ENCODE measurements at places on chromosomes 1 and 21.

DNA sequence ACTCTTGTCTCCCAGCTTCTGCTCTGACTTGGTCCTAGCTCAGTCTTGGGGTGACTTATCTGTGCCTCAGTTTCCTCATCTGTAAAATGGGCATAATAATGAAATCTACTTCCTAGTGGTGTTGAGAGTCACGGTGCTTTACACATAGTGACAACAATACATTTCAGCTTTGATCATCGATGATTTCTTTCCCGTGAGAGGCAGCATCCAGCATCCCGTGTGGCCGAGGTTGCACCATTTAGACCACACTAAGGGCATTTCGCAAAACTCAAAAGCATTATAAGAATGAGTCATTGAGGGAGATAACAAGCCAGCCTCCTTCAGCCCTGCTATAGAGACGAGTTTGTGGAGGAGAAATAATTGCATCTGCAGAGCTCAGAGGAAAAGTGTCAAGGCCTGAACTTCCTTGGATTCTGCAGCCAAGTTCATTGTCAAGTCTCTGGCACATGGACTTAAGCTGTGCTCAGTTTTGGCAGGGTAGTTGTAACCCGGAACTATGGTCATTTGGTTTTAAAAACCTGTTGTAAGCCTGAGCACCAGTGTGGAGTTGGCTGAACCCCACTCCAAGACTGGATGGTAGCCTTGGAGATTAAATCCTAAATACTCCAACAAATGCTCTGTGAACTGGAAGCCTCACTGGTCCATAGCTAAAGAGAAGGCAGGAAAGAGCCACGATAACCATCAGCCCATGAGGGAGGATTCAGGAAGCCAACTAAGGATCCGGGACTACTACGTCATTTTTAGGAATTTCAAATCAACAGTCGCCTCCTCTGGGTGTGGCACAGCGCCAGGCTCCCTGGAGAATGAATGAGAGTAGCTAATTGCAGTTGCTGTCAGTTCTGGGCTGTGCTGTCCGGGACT, 64.2 kb downstream of the TCP10L start:
- DNase-seq, result no peak

DNA sequence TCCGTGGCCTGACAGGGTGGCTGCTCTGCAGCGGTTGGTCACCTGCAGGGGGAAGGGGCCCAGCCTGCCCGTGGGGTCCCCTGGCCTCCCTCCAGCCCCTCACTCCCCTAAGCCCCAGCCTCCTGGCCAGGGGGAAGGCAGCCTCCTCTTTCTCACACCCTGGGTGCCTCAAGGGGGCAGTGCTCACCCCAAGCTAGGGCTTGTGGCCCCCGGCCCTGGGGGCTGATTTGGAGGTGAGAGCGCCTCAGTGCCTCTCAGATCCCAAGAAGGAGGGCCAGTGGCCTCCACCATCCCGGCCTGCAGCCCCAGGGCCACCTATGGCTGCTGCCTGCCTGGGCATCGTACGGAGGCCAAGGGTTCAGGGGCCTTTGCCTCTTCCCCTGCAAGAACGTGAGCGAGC, 66.4 kb upstream of the TTC34 start:
- no peak for DNase-seq

- DNase-seq, result no peak
These were observed 37.2 kb downstream of the LRRC8C start for GRCh38 chr1:89670163-89670562.

DNA sequence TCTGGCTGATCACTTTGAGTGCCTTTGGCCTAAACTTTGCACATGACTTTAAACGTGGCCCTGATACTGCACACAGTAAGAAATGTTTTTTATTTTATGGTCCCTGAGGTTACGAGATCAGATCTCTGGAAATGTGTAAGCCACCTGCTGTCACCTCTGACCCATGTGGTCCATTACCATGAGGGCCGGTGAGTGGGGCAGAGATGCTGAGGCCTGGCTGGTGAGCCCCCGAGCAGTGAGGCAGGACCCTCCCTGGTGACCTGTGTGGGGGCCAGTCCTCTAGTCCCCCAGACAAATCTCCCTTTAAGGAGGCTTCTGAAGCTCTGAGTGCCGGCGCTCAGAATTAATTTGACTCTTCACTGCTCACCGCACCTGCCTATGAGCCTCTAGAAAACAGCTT, 12.4 kb downstream of the TFF3 start:
- DNase-seq, result no peak

GRCh38 chr1:40318970-40319621, 2.0 kb upstream of the COL9A2 start:
- no peak for DNase-seq

DNA sequence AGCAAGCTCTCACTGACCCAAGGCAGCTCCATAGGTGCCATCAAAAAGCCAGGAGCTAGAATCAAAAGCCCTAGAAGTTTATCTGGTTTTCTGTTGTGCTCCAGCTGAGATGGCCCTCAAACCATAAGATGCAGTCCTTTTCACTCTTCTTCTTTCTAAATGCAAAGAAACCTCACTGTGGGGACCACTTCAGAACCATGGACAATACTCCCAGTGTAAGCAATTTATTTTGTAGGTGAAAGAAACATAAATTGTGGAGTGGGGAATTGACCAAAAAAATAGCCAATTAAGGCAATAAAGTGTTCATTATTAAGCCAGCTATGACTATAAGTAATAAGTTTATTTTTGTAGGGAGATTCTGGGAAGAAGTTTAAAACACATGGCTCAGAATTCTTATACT, 1399.9 kb downstream of the PLA2G4A start:
- no peak for DNase-seq

GRCh38 chr21:44874240-44874496, 678 bp upstream of the PTTG1IP start:
- no peak for DNase-seq

DNA sequence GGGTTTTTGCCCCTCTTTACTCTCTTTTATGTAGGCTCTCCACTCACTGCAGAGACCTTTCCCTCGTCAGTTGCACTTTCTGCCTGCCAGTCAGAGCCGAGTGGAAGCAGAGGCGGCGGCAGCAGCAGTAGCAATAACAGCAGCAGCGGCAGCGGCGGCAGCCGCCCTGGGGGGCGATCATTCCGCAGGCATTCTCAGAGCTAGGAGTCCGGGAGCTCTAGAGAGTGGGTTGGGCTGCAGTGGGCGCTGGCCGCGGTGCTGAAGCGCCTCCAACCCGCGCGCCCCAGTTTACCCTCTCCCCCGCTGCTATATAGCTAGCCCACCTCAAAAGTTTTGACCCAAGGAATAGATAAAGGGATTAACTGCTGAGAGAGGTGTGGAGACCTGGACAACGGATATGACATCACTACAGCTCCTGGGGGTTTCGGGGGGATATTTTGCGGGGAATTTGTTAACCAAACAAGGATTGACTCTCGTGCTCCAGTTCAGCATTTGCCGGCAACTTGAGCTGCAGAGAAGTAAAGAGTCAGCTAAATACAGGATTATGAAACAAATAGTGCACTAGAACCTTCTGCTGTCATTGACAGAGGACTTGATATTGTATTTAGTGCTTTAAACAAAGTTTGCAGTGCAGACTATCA, at the start of gene OLFM3:
OLFM3 (minus strand) TSS at position 102 of the 641 bp plus-strand sequence.
- DNase-seq, result no peak

DNA sequence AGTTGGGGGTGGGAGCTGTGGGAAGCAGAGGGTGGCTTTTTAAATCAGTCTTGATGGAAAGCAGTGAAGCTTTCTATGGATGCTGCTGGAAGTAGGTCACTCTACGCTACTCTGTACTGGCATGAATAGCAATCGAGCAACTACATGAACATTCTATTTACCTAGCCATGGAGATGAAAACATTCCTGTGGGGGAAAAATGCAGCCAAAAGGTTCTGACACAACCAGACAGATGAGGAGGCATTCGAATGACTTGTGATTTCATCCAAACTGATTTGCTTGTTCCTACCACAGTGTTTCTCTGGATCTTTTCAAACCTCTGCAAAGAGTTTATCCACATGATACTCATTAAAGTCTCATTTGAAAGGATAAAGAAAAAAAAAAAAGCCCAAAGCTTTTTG, 95.0 kb downstream of the ASTN1 start:
- no peak for DNase-seq

GRCh38 chr21:14995226-14995625, 69.6 kb downstream of the NRIP1 start:
- DNase-seq, result no peak

DNA sequence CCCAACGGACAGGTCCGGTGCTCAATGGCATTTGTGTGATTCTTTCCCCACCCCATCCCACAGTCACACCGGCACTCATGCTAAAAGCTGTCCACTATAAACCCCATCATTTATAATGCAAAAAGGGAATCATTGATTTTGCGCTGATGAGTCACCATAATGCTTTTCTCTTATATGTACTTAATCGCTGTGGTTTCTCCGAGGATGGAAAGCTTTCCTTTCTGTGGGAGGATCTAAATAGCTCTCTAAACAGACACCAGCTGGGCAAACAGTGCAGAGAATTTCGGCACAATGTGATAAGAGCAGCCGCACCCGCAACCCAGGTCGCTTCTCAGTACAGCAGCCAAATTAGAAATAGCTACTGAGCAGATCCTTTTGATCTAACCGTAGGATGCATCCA, 85.6 kb downstream of the SETD4 start:
- DNase-seq, result no peak

DNA sequence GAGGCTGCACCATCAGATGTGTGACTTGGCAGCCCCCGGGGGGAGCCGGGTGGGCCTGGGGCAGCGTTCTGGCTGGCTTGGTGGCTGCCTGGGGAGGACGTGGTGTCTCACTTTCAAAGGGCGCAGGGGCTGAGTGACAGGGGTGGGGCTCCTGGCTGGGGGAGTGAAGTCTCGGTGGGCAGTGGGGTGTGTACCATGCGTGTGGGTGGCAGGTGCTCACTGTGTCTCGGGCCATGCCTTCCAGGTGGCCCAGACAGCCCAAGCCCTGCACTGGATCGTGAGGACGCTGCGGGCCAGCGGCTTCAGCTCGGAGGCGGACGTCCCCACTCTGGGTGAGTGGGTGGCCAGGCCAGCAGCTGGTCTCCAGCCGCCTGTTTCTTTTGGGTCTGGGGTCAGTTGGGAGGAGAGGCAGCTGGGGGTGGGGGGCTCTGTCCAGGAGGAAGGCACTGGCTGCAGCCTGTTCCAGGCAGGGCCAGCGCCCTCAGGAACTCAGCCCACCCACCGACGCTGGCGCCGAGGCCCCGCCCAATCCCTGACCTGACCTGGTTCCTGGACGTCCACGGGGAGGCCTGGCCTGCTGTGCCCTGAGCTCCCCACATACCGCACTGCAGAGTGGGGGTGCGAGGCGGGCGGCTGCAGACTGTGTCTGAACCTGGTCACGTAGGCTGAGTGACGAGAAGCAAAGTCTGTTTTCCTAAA, 30.6 kb upstream of the LRRC3 start:
- no peak for DNase-seq

- DNase-seq, result no peak
These were observed 337.0 kb upstream of the PLXNA2 start for GRCh38 chr1:208581209-208581608.

DNA sequence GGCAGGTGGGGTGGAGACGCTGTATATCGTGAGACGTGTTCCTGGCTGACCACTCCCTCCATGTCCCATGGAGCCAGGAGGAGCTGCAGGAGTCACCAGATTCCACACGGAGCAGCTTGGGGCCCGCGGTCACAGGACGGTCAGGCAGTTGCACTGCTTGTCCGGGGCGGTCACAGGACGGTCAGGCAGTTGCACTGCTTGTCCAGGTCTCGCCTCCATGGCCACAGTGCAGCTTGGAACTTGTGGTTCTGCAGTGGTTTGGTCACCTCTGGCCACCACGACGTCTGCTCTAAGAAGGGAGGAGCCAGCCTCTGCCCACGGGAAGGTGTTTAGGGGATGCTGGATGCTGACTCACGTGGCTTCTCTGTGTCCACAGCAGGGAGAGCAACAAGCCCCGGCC, 33.0 kb downstream of the SLX9 start:
- no peak for DNase-seq

DNA sequence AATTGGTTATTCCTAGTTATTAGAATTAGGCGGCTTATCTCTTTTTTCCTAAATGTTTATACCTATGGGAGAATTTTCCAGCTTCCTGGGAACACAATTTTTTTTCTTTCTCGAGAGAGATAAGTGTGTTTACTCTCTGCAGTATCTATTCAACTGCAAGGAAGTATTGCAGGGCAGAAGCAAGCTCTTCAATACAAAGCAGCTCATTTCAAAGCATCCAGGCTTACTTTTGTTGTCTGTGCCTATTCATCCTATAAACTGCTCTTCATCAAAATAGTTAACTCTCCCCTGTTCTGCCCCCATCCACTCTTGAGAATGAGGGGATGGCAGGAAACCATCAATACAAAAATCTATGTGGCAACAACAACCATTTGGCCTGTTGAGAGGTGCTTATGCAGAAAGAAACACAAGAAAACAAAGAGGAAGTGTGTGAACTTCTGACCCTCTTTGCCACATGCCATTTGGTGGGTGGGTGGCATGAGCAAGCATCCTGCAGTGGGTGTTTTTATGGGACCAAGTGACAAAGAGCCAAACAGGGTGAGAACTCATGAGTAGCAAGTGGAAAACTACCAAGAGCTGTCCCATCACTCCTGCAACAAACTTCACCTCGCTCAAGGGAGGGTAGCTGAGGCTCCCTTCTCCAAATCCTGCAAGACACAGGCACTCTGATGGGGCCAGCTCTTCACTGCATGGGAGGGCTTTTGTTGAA, 50.6 kb upstream of the MRPS6 start:
- DNase-seq, result peak; percentile 13

- no peak for DNase-seq
These were observed 321.7 kb upstream of the USP25 start for GRCh38 chr21:15408089-15408488.

DNA sequence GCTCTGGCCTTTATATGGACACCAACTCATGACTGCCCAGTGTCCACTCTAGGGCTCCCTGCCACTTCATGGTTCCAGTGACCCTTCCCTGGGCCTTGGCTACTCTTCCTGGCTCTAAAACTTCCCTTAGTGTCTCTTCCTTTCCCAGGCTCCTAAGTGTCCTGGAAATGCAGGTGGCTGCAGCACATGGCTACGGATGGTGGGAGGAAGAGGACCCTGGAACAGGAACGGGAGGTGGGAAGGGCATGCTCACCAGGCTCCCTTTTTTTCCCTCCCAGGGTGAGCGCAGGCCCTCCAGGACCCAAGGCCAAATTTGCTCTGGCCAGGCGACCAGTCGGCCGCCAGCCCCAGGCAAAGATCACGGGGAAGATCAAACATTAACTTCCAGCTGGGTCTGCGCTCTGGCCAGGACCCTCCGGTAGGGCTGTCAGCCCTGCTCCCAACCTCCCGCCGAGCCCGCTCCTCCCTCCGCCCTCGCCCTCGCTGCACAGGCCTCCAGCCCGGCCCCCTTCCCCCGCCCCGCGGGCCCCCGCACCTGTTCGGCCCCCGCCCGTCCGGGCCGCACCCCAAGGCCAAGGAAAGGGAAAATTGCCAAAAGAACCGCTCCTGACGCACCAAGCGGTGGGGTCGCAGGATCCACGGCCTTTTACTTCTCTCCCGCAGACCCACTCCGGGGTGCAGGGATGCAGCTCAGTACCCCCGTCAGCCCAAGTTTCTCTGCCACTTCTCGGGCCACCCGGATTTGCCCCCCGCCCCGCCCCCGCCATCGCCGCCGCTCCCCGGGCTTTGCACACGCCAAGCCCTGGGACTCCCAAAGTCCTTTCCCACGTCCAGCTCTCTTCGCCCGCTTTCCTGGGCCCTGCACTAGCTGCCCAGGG, 894 bp downstream of the TCEA3 start:
- DNase-seq, result peak; percentile 16

All from stimulated activated CD4-positive, alpha-beta T cell treated with anti-CD3 and anti-CD28 coated beads, Interleukin-12 subunit alpha, Interleukin-12 subunit beta, amount 100 ng/mL, for 4 hours (primary cell).